Putamen (tissue), 1 donor: ENCODE measurements at places on chromosomes 5 and 9.

DNA sequence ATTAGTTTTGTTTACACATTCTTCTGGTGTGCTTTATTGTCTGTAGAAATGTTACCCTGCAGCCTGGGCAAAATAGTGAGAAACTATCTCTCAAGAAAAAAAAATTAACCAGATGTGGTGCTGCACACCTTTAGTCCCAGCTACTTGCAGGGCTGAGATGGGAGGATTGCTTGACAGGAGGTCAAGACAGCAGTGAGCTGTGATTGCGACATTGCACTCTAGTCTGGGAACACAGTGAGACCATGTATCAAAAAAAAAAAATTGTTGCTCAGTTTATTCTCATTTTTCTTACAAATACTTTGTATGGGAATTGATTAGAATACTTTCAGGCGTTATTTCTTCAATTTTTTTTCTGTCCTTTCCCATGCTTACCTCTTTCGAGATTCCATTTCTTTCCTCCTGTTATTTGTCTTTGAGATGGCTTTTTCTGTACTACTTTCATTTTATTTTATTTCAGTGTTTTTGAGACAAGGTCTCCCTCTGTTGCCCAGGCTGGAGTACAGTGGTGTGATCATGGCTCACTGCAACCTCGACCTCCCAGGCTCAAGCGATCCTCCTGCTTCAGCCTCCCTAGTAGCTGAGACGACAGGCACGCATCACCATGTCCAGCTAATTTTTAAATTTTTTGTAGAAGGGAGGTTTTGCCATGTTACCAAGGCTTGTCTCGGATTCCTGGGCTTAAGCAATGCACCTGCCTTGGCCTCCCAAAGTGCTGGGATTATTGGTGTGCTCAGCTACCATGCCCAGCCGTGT is 24.9 kb downstream of the TENT2 start:
- DNase-seq, result no peak

GRCh38 chr5:7179364-7179763 is 216.6 kb upstream of the ADCY2 start:
- no peak for DNase-seq

GRCh38 chr5:2502970-2503594 is 248.4 kb downstream of the IRX2 start:
- DNase-seq, result no peak

- no peak for DNase-seq
These were observed 41.3 kb upstream of the HAND1 start for GRCh38 chr5:154519359-154519758.
